ENCODE measurements at places on chromosomes 16 and 17. TPM values are rescaled to one million over a fixed set of nuclear protein-coding genes. Genes with fewer than 3 reads are reported as not detected.

KRT40 gene
- not detected for total RNA-seq

SKAP1 gene
- 0.27 TPM for total RNA-seq

DECR2 gene
- total RNA-seq, result 8.4 TPM

ABCC1 gene
- 17.0 TPM for total RNA-seq

IL17C gene
- not detected for total RNA-seq

GRCh38 chr16:66199189-66199588 is 167.3 kb upstream of the CDH5 start:
- no peak for DNase-seq
- H3K27me3 ChIP-seq, result no peaks in the 10 kb centered on the region
- H3K4me3 ChIP-seq, result no peak overlapping the region
- no peaks in the 10 kb centered on the region for H3K36me3 ChIP-seq
- no peak overlapping the region for H3K27ac ChIP-seq
- H3K4me1 ChIP-seq, result no peaks in the 10 kb centered on the region

DNA sequence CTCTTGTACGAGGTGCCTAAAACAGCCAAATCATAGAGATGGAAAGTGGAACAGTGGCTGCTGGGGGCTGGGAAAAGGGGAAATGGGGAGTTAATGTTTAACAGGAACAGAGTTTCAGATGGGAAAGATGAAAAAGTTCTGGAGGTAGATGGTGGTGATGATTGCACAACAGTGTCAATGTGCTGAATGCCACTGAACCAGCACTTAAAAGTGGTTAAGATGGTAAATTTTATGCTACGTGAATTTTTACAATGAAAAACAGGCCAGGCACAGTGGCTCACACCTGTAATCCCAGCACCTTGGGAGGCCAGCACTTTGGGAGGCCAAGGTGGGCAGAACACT is 130.4 kb downstream of the C16orf78 start:
- H3K4me1 ChIP-seq, result no peaks in the 10 kb centered on the region
- no peak overlapping the region for H3K27ac ChIP-seq
- no peak for DNase-seq
- no peaks in the 10 kb centered on the region for H3K36me3 ChIP-seq

GRCh38 chr16:68396481-68396880 is 51.8 kb downstream of the SMPD3 start:
- peaks cover 17% of the 10 kb centered on the region for H3K27me3 ChIP-seq
- no peak overlapping the region for H3K4me3 ChIP-seq
- no peaks in the 10 kb centered on the region for H3K36me3 ChIP-seq

- peaks cover 10% of the 10 kb centered on the region for H3K4me1 ChIP-seq
- no peaks in the 10 kb centered on the region for H3K36me3 ChIP-seq
- H3K27me3 ChIP-seq, result no peaks in the 10 kb centered on the region
- DNase-seq, result peak; percentile 7
- no peak overlapping the region for H3K27ac ChIP-seq
- H3K4me3 ChIP-seq, result no peak overlapping the region
These were observed 27.9 kb downstream of the ADCY7 start for GRCh38 chr16:50293994-50294855.

- DNase-seq, result no peak
- H3K27ac ChIP-seq, result peak overlapping the region; percentile 82
These were observed 1220.4 kb downstream of the CDH8 start for GRCh38 chr16:60815865-60816264.

- H3K4me1 ChIP-seq, result peaks cover 57% of the 10 kb centered on the region
- H3K27ac ChIP-seq, result peak overlapping the region; percentile 93
- H3K27me3 ChIP-seq, result no peaks in the 10 kb centered on the region
- DNase-seq, result no peak
These were observed 17.2 kb upstream of the NUDT16L1 start for GRCh38 chr16:4675864-4676786.

GRCh38 chr17:81837641-81838040 is 2.8 kb upstream of the PPP1R27 start:
- peaks cover 1% of the 10 kb centered on the region for H3K36me3 ChIP-seq
- no peak overlapping the region for H3K27ac ChIP-seq
- no peak for DNase-seq
- no peaks in the 10 kb centered on the region for H3K27me3 ChIP-seq

DNA sequence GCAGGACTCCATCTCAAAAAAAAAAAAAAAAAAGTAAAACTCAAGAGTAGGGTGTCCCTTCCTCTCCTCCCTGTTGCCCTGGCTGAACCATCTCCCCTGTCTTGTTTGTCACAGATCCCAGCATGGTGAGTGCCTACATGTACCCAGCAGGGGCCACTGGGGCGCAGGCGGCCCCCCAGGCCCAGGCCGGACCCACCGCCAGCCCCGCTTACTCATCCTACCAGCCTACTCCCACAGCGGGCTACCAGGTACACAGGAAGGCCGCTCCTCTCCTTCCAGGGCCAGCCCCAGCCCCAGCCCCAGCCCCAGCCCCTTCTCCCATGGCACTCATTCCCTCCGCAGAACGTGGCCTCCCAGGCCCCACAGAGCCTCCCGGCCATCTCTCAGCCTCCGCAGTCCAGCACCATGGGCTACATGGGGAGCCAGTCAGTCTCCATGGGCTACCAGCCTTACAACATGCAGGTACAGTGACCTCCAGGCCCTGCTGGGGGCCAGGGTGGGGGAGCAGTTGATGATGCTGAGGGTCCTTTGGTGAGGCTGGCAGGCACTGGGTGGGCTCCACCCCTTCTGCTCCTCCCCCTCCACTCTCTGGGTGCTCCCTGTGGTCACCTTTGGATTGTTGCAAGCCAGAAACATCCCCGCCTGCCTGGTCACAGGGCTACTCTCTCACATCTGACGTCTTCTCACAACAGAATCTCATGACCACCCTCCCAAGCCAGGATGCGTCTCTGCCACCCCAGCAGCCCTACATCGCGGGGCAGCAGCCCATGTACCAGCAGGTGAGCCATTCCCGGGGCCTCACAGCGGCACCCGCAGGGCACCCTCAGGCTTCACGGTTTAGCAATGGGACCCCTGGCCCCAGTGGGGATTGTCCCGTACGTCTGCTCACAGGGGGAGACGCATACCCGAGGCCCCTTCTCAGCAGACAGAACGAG is 2.5 kb upstream of the MRPL12 start:
- H3K4me1 ChIP-seq, result peaks cover 64% of the 10 kb centered on the region
- no peak overlapping the region for H3K4me3 ChIP-seq
- H3K27me3 ChIP-seq, result no peaks in the 10 kb centered on the region
- H3K36me3 ChIP-seq, result peaks cover 65% of the 10 kb centered on the region

DNA sequence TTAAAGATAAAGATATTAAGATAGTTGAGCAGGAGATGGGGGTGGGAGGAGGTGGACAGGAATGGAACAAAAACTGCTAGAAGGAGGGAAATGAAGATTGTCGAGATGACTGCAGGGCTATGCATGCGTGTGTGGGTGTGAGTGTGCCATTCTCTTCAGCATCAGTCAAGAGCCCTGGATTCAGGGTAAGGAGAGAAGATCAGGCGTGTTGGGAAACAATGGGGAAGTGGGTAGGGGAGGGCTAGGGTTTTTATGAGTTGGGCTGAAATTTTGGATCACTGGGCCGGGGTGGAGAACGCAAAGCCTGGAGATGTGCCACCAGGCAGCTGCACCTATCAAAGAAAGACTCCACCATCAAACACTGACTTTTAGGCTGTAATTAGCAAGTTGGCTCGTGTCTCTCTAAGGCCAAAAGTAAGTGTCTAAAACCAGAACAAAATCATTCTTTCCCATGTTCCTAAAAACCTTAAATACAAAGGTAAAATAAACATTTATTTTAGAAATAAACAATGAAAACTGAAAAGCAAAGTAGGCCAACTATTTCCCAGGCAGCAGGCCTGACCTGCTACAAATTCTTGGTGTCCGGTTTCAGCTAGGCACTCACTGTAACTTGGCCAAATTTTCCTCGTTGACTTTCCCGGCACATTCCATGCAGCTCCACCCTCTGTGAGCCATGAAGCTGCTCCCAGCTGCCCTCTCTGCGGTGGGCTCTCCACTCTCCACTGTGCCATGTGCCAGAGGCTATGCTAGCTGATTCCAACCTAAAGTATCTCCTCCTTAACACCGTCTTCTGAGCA is 4.2 kb downstream of the CDRT4 start:
- H3K4me3 ChIP-seq, result no peak overlapping the region
- peak; percentile 33 for DNase-seq
- peak overlapping the region; percentile 78 for H3K27ac ChIP-seq
- H3K27me3 ChIP-seq, result no peaks in the 10 kb centered on the region

- H3K4me1 ChIP-seq, result peaks cover 24% of the 10 kb centered on the region
- H3K36me3 ChIP-seq, result no peaks in the 10 kb centered on the region
- H3K27me3 ChIP-seq, result no peaks in the 10 kb centered on the region
- no peak for DNase-seq
- no peak overlapping the region for H3K4me3 ChIP-seq
- no peak overlapping the region for H3K27ac ChIP-seq
These were observed 42.4 kb upstream of the CES5A start for GRCh38 chr16:55917373-55918160.

GRCh38 chr17:39229274-39229913 is 3.6 kb upstream of the STAC2 start:
- no peak for DNase-seq
- no peaks in the 10 kb centered on the region for H3K36me3 ChIP-seq
- H3K27me3 ChIP-seq, result peaks cover 98% of the 10 kb centered on the region
- no peak overlapping the region for H3K27ac ChIP-seq

- H3K36me3 ChIP-seq, result no peaks in the 10 kb centered on the region
- H3K27ac ChIP-seq, result no peak overlapping the region
- H3K4me3 ChIP-seq, result no peak overlapping the region
- peaks cover 11% of the 10 kb centered on the region for H3K27me3 ChIP-seq
- no peaks in the 10 kb centered on the region for H3K4me1 ChIP-seq
These were observed 6.9 kb upstream of the GJD3 start for GRCh38 chr17:40371261-40371929.

- no peak overlapping the region for H3K4me3 ChIP-seq
- H3K27me3 ChIP-seq, result no peaks in the 10 kb centered on the region
- H3K27ac ChIP-seq, result no peak overlapping the region
- peaks cover 16% of the 10 kb centered on the region for H3K4me1 ChIP-seq
These were observed 14.5 kb downstream of the PSKH1 start for GRCh38 chr16:67907397-67908180.

DNA sequence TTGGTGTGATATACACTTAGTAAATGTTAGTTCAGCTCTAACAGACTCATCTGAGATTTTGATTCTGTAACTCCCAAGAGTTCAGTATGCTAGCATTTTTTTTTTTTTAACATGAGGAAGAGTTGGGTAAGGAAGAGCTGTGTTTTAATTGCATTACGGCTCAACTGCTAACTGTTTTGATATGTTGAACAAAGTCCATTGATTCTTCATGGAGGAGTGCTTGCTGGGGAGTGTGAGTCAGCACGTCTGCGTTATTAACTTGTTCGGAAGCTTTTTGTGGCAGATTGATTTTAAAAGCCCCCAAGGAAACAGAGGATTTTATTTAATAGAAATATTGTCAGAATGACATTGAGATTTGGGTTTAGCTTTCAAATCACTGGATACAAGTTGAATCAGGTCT is 45.8 kb downstream of the PITPNC1 start:
- no peaks in the 10 kb centered on the region for H3K27me3 ChIP-seq
- H3K27ac ChIP-seq, result peak overlapping the region; percentile 87
- H3K36me3 ChIP-seq, result no peaks in the 10 kb centered on the region
- no peak overlapping the region for H3K4me3 ChIP-seq
- no peak for DNase-seq

DNA sequence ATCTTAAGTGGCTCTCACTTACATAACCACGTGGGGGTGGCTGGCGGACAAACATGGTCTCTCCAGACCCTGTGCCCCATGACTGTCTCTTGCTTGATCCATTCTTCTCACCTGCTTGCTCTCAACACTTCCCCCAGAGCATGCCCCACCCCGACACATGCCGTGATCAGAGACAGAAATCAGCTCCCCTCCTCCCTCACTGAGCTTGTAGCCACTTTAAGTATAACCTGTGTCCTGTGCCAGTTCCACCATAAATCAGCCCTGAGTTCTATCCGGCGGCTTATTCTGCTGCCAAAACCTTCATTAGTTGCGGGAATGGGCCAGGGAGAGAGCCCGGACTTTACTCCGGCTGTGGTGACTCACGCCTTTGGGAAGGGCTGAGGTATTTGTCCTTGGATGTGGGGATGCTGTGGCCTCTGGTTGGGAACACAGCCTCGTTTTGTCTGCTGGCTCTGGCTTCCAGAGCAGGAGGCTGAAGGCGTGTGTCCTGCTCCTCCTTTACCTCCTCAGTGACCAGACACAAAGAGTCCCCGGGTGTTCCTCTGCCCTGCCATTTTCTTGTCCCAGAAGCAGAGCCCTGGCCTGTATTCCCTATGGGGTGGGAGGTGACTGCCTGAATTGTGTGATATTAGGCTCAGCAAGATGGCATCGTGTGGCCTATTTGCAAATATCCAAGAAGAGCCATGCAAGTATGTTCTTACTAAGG is 21.1 kb downstream of the ANKRD40 start:
- no peaks in the 10 kb centered on the region for H3K36me3 ChIP-seq
- no peak overlapping the region for H3K4me3 ChIP-seq
- no peaks in the 10 kb centered on the region for H3K27me3 ChIP-seq
- peak overlapping the region; percentile 48 for H3K27ac ChIP-seq
- DNase-seq, result no peak

DNA sequence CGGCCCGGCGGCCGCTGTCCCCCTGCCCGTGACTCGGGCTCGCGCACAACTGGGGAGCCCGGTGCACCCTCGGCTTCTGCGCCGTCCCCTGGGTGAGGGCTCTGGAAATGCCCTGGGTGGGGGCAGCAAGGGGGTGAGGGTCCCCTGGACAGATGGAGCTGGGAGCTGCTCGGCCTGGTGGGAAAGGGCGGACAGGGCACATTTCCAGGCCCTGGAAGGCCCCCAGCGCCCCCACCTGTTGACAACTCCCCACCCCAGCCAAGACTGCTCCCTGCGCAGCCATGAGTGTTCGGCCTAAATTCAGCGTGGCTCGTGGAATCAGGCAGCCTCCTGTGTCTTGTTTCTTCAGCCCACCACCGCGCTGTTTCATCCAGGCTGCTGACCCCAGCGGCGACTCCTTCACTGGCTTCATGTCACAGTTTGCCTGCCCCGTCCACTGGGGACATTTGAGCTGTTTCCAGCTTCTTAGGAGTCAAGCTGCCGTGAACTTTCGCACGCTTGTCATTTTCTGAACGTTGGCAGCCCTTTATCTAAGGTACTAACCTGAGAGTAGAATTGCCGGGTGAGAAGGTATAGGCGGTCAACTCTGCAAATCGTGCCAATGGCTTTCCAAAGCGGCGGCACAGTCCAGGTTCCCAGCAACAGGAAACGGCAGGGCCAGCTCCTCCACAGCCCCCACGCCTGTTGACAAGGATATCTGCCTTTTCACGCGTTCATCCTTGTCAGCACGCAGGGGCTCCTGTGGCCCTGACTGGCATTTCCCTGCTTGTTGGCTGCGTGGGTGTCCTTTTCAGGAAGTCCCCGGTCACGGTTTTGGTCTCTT is 895 bp downstream of the UTS2R start:
- no peak overlapping the region for H3K27ac ChIP-seq
- peak overlapping the region; percentile 62 for H3K4me3 ChIP-seq
- peaks cover 93% of the 10 kb centered on the region for H3K27me3 ChIP-seq
- H3K36me3 ChIP-seq, result no peaks in the 10 kb centered on the region
- H3K4me1 ChIP-seq, result peaks cover 34% of the 10 kb centered on the region
- DNase-seq, result no peak

GRCh38 chr16:14509675-14510132 is 120.4 kb downstream of the PARN start:
- H3K36me3 ChIP-seq, result no peaks in the 10 kb centered on the region
- H3K27ac ChIP-seq, result peak overlapping the region; percentile 14
- H3K4me3 ChIP-seq, result no peak overlapping the region
- H3K4me1 ChIP-seq, result peaks cover 40% of the 10 kb centered on the region
- no peak for DNase-seq

GRCh38 chr16:57892041-57892440 is 78.9 kb downstream of the CNGB1 start:
- peaks cover 10% of the 10 kb centered on the region for H3K4me1 ChIP-seq
- no peaks in the 10 kb centered on the region for H3K36me3 ChIP-seq
- H3K27ac ChIP-seq, result no peak overlapping the region
- DNase-seq, result no peak
- peaks cover 24% of the 10 kb centered on the region for H3K27me3 ChIP-seq
- no peak overlapping the region for H3K4me3 ChIP-seq

GRCh38 chr17:80374039-80374731 is 40.8 kb upstream of the ENDOV start:
- no peak overlapping the region for H3K4me3 ChIP-seq
- no peaks in the 10 kb centered on the region for H3K4me1 ChIP-seq
- peaks cover 98% of the 10 kb centered on the region for H3K36me3 ChIP-seq
- DNase-seq, result no peak
- no peak overlapping the region for H3K27ac ChIP-seq
